Urinary bladder (tissue), 4 donors: ENCODE measurements at places on chromosomes 5 and 9. TPM values are rescaled to one million over a fixed set of nuclear protein-coding genes. Genes with fewer than 3 reads are reported as not detected.

Gene KIF4B
- 0.05 TPM for total RNA-seq

Gene OBP2B
- total RNA-seq: not detected

Gene LHFPL2
- 146 TPM for total RNA-seq

Gene F12
- total RNA-seq: not detected

Gene DND1
- not detected for total RNA-seq

Gene CSF2
- total RNA-seq: not detected

Gene TPRN
- 3.0 TPM for total RNA-seq

Gene ARHGEF37
- total RNA-seq: 5.6 TPM

Gene TRIM36
- 1.8 TPM for total RNA-seq

Gene FOXD4
- total RNA-seq: not detected

Gene PDGFRB
- total RNA-seq: 112 TPM

Gene EQTN
- 0.74 TPM for total RNA-seq

GRCh38 chr9:136485049-136486045 is 2.5 kb upstream of the SEC16A start:
- DNase-seq: peak; percentile 33

- no peak for DNase-seq
These were observed 24.1 kb downstream of the RANBP3L start for GRCh38 chr5:36277521-36278176.

GRCh38 chr5:178356431-178356872 is 123.8 kb upstream of the PHYKPL start:
- DNase-seq: no peak

- no peak for DNase-seq
These were observed 751.1 kb downstream of the TLR4 start for GRCh38 chr9:118455259-118455658.

DNA sequence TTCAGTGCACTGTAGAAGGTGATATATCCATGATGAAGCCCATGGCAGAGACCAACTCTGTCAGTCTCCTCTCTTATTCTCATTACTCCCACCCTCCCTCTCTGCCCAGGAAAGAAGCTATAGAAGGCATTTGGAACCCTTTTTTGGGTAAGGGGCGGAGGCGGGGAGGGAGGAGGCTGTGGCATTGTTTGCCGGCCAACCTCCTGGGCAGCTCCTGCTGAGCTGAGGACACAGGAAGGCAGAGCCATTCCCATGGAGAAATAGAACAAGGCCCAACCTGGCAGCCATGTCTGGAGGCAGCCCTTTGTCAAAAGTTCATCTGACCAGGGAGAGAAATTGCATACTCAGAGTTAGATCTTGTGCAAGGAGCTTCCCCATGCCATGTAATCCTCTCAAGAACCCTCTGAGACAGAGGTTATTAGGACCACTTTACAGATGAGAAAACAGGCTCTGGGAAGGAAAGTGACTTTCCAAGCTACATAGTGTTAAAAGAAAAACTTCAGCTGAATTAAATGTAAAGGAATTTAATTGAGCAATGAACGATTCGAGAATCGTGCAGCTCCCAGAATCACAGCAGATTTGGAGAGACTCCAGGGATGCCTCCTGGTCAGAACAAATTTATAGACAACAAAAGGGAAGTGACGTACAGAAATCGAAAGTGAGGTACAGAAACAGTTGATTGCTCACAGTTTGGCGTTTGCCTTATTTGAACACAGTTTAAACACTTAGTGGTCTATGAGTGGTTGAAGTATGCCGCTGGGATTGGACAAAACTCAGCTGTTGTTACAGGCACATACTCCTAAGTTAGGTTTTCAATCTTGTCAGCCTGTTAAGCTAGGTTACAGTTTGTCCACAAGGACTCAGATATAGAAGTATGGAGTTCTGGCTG is 158.6 kb downstream of the MELK start:
- no peak for DNase-seq

DNA sequence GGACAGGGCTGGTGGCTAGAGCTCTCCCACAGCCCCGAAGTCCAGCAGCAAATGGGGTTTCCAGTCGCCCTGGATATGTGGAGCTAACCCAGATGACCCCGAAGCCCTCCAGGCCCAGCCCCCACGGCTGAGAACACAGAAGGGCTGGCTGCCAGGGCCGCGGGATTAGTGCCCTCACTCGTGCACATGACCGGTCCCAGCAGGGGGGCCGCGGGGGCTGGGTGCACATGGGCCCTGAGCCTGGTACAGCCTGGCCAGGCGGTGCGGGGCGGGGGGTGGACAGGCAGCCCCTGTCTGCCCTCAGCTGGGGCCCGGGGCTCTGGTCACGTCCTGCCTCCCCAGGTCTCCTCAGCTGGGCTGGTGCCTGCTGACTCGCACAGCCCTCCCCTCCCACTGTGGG is 5.9 kb downstream of the SSNA1 start:
- no peak for DNase-seq

- DNase-seq: no peak
These were observed 116.4 kb upstream of the FST start for GRCh38 chr5:53364061-53364460.

DNA sequence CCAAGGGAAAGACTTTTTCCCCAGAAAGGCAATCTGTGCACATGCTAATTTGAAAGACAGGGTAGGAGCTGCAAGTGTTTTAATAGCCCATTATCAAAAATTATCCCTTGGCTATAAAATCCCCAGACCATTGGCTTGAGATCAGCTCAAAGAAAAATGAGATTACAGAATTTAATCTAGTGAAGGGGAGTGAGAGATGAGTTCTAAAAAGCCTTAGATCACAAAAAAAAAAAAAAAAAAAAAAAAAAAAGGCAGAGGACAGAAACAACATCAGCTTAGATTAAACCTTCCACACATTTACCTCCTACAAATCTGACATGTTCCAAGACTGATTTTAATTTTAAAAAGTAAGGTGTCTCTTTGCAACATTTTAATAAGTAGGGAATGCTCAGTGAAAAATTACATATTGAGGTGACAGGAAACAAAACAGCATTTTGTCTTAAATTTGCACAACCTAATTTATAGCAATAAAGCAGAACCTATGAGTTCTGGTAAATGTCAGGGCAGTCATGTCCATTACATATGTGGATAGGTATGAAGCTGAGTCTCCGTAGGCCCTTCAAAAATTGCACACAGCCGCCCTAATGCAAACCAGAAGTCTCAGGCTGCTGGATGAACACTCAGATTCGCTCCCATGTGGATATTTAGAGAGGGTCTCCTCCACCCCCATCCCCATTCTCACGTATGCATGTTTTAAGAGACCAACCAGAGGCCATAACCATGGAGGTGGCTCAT is 43.4 kb downstream of the NFIB start:
- DNase-seq: peak; percentile 75

- no peak for DNase-seq
These were observed 7.2 kb upstream of the RNU6ATAC start for GRCh38 chr9:134171316-134172197.

- no peak for DNase-seq
These were observed 32.6 kb upstream of the SLIT3 start for GRCh38 chr5:169333518-169333917.

GRCh38 chr5:89967771-89968444 is 441.6 kb downstream of the CETN3 start:
- no peak for DNase-seq

- DNase-seq: peak; percentile 36
These were observed 2.4 kb upstream of the NR4A3 start for GRCh38 chr9:99819123-99819855.

DNA sequence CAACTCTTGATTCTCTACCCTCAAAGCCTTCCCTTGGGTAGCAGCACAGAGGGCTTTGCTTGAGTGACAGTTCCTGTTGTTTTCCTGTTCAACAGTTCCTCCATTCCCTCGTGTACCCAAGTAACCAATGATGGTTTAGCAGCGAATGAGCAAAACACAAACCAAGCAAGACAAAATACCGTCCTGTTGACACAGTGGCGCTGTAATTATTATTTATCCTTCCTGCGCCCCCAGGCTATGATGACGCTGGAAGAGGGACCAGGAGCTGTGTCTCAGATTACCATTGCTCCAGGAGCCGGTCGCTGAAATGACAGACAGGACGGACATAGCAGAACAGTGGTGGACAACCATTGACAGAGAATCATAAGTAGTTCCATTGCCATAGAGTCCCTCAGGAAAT is 154.8 kb downstream of the GADD45G start:
- no peak for DNase-seq

- DNase-seq: no peak
These were observed 26.7 kb upstream of the RICTOR start for GRCh38 chr5:39100851-39101396.

GRCh38 chr5:122390154-122390553 is 78.1 kb downstream of the SNCAIP start:
- DNase-seq: no peak

GRCh38 chr9:102362470-102363132 is 624.2 kb upstream of the GRIN3A start:
- DNase-seq: no peak

DNA sequence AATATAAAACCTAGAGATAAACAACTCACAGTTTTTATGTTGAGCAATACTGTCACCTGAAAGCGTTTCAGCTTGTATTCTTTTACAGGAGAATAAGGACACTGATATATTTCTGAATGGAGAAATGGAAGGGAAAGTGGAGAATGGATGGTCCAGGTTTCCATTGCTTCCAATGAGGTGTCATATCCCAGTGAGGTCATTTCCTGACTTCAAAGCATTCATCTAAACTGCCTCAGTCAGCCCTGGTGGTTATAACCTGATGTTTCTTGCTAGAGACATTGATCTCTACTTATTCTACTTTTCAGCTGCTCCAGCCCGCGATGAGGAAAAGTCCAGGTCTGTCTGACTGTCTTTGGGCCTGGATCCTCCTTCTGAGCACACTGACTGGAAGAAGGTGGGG is 2.6 kb downstream of the GABRA1 start:
- no peak for DNase-seq

- DNase-seq: no peak
These were observed 2.7 kb upstream of the GBGT1 start for GRCh38 chr9:133166392-133166791.

- no peak for DNase-seq
These were observed 277.1 kb downstream of the NR3C1 start for GRCh38 chr5:143126174-143127019.

DNA sequence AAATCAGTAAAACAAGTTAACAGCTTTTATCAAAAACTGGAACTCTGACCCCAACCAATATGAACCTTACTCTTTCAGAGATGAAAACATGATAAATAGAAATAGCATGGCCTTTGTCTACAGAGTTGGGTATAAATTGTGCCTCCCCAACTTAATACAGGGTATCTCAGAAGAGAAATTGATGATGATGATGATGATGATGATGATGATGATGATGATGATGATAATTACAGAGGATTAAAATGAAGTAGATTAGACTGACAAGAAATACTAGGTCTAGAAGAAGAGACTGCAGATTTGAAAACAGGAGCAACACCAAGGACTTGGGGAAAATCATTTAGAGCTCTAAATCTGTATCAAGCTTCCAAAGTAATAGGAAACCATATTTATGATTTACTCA is 27.1 kb downstream of the PFDN1 start:
- no peak for DNase-seq

DNA sequence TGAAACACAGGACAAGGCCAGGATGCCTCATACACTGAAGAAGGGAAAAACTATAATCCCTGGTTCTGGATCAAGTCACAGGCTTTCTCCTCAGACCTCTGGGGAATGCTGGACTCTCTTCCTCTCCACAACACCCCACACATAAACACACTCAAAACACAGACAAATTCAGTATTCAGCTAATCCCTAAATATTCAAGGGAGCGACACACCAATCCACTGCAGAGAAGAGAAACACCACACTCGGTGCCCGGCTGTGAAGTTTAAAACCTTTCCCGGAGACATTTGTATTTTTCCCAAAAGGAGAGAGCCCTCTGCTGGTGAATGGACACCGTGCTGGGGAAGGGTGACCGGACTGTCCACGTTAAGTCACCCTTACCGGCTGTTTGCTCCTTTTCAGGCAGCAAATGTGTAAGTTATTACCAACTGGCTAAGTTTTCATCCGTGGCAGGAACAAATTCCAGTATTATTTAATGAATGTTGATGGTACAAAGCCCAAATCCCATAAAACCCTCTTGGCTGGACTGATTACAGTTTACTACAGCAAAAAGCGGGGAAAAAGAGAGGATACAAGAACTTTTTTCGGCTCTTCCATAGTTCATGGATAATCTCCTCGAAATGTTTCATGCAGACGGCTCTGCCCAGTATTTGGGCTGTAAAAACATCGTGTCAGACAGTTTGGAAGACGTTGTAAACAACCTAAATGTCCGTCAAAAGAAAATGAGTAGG is 130.9 kb upstream of the SLC30A5 start:
- peak; percentile 64 for DNase-seq

DNA sequence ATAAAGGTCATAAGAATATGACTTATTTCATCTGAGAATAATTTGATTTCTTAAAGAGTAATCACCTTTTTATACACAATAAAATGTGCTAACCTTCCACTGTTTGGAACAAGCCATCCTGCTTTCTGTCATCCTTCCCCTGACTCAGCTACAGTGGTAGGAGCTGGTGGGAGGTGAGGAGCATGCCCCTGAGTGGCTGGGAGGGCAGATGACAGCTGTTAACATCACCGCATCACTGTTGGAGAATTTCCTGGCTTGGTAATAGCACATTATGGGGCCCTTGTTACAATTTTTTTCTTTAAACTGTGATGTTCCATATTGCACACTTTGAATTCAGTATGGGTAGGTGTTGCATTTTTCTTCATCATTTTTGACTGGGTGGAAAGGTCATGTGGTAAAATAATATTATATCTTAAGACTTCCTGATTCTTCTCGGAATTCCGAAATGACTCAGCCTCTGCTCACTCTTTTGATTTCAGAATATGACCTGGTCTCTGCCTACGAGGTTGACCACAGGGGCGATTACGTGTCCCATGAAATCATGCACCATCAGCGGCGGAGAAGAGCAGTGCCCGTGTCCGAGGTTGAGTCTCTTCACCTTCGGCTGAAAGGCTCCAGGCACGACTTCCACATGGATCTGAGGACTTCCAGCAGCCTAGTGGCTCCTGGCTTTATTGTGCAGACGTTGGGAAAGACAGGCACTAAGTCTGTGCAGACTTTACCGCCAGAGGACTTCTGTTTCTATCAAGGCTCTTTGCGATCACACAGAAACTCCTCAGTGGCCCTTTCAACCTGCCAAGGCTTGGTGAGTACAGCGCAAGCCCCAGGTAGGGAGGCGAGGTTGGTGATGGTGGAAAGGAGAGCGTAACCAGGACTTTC is 5.8 kb downstream of the ADAMTS16 start:
- no peak for DNase-seq

DNA sequence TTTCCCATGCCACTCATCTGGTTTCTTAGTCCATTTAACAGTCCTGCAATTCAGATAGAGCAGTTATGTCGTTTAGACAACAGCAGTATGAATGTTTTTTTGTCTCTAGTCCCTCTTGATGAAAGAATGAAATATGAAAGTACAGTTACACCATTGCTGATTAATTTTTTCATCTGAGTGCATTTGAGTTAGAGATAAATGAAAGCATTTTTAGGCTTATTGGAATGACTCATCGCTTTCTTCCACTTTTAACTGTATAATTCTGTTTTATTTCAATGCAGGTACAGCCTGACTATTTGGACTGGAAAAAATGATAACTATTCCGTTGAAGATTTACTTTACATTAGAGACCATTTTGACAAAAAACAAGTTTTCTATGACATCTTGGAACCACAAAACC is 28.7 kb downstream of the ANKRD34B start:
- DNase-seq: no peak
